ENCODE measurements at places on chromosomes 13 and 19. TPM values are rescaled to one million over a fixed set of nuclear protein-coding genes. Genes with fewer than 3 reads are reported as not detected.

CEACAM20 gene
- total RNA-seq: not detected

CKAP2 gene
- total RNA-seq: 2.1 TPM

ZSWIM4 gene
- total RNA-seq: 2.2 TPM

ALOX5AP gene
- total RNA-seq: 1.1 TPM

LHB gene
- total RNA-seq: not detected

NCCRP1 gene
- total RNA-seq: not detected

PRR20E gene
- total RNA-seq: not detected

OR7C2 gene
- not detected for total RNA-seq

SLC5A5 gene
- not detected for total RNA-seq

CEACAM5 gene
- not detected for total RNA-seq

ANKRD24 gene
- total RNA-seq: 0.53 TPM

MYH14 gene
- not detected for total RNA-seq

HIF3A gene
- 3.3 TPM for total RNA-seq
